ENCODE measurements at places on chromosomes 7 and 10. TPM values are rescaled to one million over a fixed set of nuclear protein-coding genes. Genes with fewer than 3 reads are reported as not detected.

GRCh38 chr10:29949411-29950011 is 109.9 kb downstream of the JCAD start:
- H3K27ac ChIP-seq: no peak overlapping the region
- no peaks in the 10 kb centered on the region for H3K36me3 ChIP-seq
- no peak for DNase-seq
- no peaks in the 10 kb centered on the region for H3K27me3 ChIP-seq

- no peaks in the 10 kb centered on the region for H3K36me3 ChIP-seq
- H3K27me3 ChIP-seq: peaks cover 5% of the 10 kb centered on the region
- no peak overlapping the region for H3K27ac ChIP-seq
Measured at GRCh38 chr7:137685433-137686164, 161.2 kb downstream of the DGKI start.

Gene SH2D4B
- total RNA-seq: 0.10 TPM

DNA sequence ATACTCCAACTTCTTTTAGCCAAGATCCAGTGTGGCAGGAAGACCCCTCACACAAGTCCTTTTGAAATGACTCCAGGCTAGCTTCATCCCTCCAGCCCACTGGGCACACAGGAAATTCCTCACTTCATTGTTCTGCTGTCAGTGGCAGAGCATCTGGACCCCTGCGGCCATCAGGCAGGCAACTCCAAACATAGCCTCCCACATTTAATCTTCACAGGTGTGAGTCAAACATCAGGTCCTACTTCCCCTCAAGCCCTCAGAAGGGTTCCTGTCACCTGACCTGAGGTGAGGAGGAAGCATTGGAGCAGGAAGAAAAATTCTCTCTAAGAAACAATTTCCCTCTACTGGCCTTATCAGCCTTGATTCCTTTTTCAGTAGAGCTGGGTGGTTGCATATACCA is 51.1 kb upstream of the C1GALT1 start:
- H3K27ac ChIP-seq: no peak overlapping the region
- peaks cover 8% of the 10 kb centered on the region for H3K27me3 ChIP-seq
- H3K36me3 ChIP-seq: no peaks in the 10 kb centered on the region
- H3K4me3 ChIP-seq: no peak overlapping the region

DNA sequence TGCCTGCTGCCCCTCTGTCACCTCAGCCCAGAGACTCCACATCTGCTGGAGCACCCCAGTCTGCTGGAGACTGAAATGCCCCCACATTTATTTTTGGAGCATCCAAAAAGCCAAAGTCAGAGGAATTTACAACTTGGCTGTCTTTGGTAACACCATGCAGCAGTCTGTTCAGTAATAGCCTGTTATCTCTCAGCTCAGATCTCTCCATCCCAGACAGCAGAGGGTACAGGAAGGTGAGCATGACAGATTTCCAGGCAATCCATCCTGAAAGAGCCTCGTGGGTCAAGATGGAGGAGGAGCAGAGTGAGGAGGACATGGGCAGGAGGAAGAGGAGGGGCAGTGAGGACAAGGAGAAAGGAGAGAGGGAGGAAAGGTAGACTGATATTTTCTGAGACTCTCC is 55.9 kb downstream of the GRID1 start:
- DNase-seq: no peak
- no peak overlapping the region for H3K4me3 ChIP-seq
- no peaks in the 10 kb centered on the region for H3K36me3 ChIP-seq
- H3K27me3 ChIP-seq: peaks cover 8% of the 10 kb centered on the region
- no peaks in the 10 kb centered on the region for H3K4me1 ChIP-seq

Data from Panc1 (cell line).